ENCODE measurements at places on chromosomes 3 and 15.

DNA sequence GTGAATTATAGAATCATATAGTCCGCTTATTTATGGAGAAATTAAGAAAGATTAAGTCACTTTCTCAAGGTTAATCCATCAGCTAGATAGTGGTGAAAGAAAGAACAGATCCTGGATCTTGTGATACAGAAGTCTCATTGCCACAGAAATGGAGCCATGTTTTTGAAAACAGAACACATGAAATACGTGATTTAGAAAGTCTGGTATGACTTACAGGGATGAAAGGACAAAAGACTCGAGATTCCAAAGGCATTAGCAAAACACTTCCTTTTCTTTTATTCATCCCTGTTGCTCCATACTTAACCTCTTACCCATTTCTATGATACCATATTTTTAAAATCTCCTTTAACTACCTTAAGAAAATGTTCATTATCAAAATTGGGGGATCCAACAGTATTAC is 40.0 kb upstream of the TEX9 start:
- no peak for DNase-seq

- no peak for DNase-seq
These were observed 163.5 kb downstream of the CNTN4 start for GRCh38 chr3:2262204-2262603.

- no peak for DNase-seq
These were observed 30.8 kb upstream of the ZBTB38 start for GRCh38 chr3:141337523-141337854.

DNA sequence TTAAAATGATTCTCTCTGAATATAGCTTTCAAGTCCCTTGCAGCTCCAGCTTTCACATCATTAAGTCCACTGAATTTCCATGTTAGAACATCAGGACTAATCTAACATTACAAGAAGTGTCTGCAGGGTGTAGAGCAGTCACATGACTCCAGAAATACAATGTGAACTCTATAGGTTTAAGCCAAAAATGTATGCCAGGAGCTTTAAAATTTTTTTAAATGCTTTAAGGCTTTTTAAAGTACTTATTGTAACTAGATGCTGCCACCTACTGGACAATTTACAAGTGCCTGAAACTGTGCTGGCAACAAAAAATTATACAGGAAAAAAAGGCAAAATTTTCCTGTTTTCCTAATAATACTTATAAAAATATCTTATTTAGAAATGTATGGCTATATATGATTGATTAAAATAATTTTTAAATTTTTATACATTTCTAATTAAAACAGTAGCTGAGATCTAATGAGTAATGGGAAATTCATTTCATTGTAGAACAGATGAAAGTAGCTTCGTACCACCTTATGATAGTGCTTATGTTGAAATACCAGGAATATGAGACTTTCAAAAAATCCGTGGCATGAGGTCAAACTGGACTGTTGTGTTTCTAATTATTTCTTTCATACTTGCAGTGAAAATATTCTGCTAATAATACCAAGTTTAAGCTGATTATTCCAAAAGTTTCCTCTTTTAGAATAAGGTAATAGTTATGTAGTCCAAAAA is 25.7 kb downstream of the FSIP1 start:
- no peak for DNase-seq

GRCh38 chr3:75001330-75001729 is 386.9 kb upstream of the CNTN3 start:
- DNase-seq, result no peak

DNA sequence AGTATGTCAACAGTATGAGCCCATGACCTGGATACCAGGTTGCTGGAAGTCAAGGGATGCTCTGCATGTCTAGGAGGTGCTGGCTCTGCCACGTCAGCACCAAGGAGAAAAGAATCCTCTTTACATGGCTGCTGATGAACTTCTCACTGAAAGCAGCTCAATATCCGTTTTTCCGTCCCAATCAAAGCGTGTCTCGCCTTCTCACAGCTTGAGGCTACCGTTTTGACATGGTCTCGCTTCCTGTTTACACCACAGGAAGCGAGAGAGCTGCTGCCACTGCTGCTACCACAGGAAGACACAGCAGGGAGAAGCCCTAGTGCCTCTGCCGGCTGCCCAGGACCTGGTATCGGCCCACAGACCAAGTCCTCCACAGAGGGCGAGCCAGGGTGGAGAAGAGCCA is 27.3 kb downstream of the STARD5 start:
- DNase-seq, result no peak

GRCh38 chr3:133706033-133706432 is 40.2 kb upstream of the TF start:
- no peak for DNase-seq

DNA sequence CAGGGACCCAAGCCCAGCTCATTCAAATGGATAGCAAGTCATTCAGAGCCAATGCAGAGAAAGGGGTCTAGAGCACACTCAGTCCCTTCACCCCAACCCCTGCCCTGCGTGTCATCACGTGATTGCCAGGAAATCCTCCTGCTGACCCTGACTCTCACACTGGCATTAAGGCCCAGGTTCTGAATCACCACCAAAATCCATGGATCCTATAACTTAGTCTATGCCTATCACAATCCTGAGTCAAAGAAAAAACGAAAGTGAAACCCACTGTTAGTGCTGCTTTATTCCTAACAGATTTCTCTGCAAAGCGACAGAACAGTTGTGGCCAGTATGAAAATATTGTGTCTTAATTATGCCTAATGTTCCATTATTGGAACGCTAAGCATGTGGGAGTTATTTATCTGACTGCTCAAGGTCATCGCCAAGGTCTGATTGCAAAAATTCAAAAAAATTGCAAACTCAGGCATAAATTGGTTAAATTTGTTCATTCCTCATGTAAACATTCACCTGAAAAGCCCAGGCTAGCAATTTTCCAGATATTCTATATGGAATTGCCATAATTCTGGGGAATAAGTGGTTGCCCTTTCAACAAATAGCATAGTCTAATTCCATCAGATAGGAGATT is 108.7 kb upstream of the EIF1B start:
- no peak for DNase-seq

DNA sequence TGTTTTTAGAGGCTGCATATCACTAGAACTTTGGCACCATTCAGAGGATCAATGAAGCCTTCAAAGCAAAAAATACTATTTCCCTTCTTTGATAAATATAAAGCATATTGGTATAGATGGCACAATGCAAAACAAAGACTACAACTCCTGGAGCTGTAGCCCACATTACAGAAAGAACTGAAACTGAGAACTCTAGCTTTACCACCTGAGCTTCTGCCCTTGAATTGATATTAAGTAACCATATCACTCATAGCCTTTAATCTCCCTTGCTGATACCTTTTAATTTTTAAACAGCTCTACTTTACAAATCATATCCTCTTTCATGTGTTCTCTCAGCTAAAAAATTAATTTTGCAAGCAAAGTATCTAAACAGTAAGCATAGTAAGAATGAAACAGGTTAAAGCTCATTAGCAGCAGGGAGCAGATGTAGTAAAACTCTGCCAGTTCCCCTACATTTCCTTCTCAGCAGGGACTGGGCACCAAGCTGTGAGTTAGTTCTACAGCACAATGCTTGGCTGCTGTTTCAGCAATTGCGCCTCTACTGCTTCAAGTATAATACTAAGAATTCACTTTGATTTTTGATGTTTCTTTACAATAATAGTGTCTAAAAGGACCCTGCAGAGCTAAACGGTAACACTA is 97.9 kb upstream of the NANOGP8 start:
- no peak for DNase-seq
